H9 (cell line): ENCODE measurements at places on chromosomes 6 and 20.

DNA sequence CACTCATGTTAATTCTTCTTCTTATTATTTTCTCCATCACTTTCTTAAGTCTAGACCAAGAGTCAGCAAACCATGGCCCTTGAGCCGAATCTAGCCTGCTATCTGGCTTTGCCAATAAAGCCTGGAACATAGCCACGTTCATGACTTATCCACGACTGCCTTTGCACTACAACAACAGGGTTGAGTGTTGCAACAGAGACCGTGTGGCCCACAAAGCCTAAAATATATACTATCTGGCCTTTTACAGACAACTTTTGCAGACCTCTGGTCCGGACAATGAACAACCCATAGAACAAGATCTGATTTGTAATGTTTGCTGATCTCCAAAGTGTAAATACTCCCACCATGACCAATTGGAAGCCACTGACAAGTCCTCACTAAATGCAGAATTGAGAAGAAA, 140.5 kb upstream of the CDYL start:
- DNase-seq, result no peak

DNA sequence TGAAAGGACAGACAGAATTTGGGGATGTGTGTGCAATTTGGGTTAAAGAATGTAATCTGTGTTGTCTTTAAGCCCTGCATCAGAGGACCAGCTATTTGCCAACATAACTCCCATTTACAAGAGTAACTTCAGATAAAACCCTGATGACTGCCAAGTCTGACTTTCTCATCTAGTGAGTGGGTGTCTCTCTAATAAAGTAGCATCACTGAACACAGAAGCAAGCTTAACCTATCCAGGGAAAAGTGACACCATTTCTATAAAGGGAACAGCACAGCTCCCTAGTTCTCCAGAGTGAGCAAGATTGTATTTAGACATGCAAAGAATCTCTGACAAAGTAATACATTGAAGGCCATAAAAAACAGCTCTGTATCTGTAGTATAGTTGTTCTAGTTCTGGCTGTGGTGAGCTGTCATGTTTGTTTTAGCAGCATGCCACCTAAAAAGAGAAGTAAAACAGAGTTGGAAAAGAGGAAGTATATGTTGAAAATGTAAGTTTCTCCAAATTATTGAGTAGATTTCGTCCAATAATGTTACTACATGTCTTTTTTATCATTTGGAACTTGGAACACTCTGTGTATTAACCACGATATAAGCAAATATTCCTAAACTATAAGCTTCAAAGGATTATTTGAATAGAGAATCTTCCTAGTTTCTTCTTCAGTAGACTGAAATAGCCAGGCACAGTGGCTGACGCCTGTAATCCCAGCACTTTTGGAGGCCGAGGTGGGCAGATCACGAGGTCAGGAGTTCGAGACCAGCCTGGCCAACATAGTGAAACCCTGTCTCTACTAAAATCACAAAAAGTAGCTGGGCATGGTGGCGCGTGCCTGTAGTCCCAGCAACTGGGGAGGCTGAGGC, 8.8 kb upstream of the PIM1 start:
- DNase-seq, result no peak

DNA sequence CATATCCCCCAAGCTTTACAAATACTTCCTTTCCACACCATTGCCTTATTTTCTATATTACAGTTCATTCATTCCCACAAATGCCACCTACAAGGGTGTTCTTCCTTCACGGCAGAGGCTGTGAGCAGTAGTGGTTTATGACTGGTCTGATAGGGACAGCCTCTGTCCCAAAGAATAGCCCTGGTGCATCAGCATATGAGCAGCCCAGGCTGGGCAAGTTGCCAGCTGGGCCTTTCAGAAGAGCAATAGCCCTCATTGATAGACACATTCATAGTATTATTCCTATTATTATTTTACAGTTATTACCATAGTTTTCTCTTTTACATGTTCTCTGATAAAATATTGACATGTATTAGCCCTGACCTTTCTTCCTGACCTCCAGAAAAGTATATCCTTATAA, 149.9 kb downstream of the MMS22L start:
- no peak for DNase-seq

- DNase-seq, result peak; percentile 55
Observed at GRCh38 chr6:165848086-165848426, 185.0 kb upstream of the PDE10A start.

- peak; percentile 90 for DNase-seq
Observed at GRCh38 chr6:33247977-33248642, 23.6 kb downstream of the VPS52 start.

GRCh38 chr20:38372806-38373205, 26.5 kb downstream of the LBP start:
- no peak for DNase-seq

DNA sequence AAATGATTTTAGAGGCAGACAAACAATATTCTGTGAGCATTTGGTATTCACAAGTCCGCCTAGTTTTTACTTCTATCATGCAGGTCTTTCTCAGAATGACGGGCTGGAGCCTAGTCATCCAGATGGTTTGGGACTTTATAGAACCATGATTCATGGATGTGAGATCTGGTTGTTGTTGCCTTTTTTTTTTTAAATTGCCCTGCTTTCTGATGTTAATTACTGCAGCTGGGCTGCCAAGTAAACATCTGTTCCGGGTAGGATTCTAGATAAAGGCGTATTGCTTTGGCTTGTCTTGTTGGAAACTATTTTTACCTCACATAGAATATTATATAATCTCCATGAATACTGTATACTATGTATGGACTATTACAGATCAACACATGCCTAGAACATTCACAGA, 58.1 kb downstream of the RNF217 start:
- DNase-seq, result no peak

GRCh38 chr6:169763881-169764280, 12.5 kb downstream of the ERMARD start:
- no peak for DNase-seq

DNA sequence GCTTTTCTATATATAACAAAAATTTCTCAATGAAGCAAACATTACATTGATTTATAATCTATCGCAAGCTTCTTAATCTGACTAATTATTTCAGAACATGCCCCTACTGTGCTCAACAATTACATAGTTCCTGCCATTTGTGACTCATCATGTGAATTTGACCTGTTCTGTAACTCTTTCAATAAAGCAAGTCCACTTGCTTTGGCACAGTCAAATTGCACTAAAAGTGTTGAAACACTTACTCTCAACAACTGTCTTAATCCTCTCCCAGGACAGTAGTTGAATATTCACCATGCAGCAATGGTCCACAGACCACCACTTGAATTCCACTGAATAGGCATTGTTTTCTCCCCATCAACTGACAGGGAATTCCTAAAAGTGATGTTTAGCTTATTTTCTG, 67.7 kb upstream of the SPTLC3 start:
- no peak for DNase-seq

DNA sequence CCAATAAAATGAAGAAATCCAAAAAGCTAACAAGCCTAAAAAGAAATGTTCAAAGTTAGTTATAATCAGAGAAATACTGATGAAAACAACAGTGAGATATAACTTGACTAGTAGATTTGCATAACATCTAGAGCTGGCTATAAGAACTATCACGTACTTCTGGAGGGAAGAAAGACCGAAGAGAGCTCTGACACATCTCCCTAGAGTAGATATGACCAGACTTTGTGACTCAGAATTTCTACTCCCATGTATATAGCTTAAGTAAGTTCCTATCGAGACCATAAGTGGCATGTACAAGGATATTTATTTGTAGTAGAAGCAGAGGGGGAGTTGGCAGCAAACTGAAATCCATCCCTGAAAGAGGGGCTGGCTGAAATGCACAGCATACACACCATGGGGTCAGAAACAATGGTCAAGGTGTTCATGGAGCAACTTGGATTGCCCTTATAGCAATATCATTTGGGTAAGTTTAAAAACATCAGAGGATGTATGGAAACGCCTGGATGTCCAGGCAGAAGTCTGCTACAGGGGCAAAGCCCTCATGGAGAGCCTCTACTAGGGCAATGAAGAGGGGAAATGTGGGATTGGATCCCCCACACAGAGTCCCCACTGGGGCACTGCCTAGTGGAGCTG, 25.6 kb upstream of the IL17A start:
- no peak for DNase-seq

DNA sequence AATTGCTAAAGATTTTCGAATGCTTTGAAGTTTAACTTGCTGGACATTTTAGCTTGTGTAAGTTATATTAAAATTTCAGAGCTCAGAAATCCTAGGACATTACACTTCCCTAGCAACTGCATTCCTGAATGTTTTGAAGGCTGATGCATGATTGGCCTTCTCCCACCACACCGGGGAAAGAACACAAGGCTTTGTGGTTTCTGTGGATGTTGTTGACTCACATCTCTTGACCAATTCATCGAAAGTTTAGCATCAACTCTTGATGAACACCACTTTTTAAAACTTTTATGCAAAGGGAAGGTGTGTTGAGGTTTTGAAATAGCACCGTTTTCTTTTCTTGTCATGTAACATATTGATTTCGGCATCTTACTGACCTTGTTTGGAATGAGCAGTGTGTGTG, 81.1 kb downstream of the RIMS1 start:
- DNase-seq, result no peak

DNA sequence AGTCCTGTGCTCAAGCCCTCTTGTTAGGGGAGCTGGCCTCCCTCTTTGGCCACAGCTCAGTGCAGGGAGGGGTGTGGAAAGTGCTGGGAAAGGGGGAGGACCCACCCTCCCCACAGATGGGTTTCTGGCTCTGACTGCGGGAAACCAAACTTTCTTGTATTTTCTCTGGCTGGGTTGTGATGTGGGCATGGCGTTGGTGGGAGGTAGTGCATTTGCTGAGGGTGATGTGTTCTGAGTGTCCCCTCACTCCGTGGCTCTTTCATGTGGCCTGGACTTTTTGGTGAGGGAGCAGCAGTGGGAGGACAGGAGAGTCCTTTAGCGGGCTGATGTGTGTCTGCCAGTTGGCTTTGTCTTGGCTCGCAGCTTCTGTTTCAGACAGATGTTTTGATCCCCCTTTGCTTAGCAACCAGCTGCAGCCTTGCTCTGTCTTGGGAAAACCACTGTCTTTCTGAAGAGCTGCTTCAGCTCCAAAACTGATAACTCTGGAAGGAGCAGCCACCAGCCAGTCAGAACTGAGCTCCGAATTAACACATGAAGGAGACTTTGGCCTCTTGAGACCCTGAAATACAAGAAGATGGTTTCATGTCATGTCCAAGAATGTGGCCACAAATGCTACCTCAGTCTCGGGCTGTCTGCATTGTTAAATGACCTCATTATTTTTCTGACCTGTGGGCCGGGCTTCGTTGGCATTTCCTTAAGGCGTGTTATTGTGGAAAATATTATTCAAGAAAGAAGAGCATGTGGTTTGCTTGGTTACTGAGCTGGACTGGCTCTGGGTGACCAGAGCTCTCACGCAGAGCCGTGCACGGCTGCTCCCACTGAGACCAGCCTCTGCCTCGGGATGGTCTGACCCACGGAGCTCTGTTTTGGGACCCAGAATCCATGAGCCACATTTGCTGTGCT, 21.5 kb downstream of the SYNJ2 start:
- DNase-seq, result no peak

DNA sequence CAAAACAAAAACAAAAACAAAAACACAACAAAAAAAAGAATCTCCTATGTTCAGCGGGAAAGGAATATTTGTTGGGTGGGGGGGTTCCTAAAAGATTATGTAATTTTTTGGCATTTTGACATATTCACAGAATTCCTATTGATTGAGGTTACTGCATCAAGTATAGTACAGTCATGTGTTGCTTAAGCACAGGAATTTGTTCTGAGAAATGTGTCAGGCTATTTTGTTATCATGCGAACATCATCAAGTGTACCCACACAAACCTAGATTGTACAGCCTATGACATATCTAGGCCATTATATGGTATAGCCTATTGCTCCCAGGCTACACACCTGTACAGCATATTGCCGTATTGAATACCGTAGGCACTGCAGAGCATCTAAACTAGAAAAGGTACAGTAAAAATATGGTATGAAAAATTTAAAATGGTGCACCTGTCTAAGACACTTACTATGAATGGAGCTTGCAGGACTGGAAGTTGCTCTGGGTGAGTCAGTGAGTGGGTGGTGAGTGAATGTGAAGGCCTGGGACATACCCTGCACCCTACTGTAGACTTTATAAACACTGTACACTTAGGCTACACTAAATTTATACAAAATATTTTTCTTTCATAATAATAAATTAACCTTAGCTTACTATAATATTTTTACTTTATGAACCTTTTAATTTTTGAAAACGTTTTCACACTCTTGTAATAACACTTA, 110.6 kb downstream of the CDKAL1 start:
- DNase-seq, result no peak

- no peak for DNase-seq
Observed at GRCh38 chr20:36017048-36017951, 48.9 kb downstream of the CNBD2 start.

DNA sequence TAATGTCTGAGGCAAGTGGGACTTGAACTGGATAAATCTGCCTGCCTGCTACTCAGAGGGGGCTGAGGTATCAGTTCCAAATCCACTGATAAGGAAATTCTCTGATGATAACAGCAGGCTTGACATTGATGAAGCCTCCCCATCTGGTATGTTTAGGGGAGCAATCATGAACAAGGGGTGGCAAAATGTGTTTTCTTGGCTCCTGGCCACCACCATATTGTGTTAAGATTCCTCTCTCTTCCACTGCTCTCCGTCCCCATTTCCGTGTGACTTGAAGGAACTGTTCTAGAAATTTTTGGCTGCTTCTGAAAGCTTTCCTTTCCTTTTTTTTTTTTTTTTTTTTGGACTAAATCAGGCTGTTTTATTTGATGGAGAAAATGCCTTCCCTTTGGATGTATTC, 335.3 kb upstream of the NRSN1 start:
- no peak for DNase-seq
